ENCODE measurements at places on chromosomes 5 and 9. TPM values are rescaled to one million over a fixed set of nuclear protein-coding genes. Genes with fewer than 3 reads are reported as not detected.

The GLE1 gene
- 51.9 TPM for total RNA-seq

The GFPT2 gene
- 1.7 TPM for total RNA-seq

The SNCAIP gene
- not detected for total RNA-seq

The PCDHA1 gene
- not detected for total RNA-seq

The KIAA1191 gene
- 37.0 TPM for total RNA-seq

The IFNK gene
- total RNA-seq, result not detected

The C5orf47 gene
- not detected for total RNA-seq

The NEUROG1 gene
- not detected for total RNA-seq

The SLC6A7 gene
- not detected for total RNA-seq
